ENCODE measurements at places on chromosomes 6 and 20. TPM values are rescaled to one million over a fixed set of nuclear protein-coding genes. Genes with fewer than 3 reads are reported as not detected.

DNA sequence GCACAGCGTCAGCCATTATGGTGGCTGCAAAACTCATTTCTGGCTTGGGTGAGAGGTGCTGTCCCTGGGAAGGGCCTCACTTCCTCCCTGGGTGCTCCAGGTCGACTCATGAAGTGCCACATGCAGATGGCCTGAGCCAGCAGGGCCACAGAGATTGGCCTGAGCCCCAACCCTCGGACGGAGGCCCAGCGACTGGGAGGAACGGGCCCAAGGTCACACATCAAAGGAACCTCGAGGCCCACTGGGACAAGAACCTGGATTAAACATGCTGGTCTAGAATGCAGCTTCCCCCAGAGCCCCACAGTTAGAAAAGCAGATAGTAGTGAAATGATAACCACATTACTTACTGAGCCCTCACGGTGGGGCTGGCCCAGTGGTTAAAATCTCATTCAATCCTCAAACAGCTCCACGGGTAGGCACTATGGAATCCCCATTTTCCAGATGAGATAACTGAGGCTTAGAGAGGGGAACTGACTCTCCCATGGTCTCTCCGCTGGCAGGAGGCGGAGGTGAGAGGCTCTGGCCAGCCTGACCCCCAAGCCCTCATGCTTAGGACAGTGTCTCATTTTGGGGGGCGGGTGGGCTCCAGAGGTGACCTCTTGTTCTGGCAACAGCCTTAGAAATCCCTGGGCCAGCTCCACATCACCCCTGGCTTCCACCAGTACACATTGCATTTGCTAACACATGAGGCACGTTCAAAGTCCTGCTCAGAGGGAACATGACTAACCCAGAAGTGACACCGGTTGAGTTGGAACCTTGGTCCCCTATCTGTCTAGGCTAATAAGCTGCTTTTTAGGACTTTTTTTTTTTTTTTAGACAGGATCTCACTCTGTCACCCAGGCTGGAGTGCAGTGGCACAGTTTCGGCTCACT, 53.0 kb downstream of the SRC start:
- no peak overlapping the region for H3K27ac ChIP-seq
- H3K4me1 ChIP-seq = no peaks in the 10 kb centered on the region
- H3K27me3 ChIP-seq = no peaks in the 10 kb centered on the region
- no peak for DNase-seq
- no peak overlapping the region for H3K4me3 ChIP-seq

ADGRB3 gene
- 2.3 TPM for total RNA-seq

DNA sequence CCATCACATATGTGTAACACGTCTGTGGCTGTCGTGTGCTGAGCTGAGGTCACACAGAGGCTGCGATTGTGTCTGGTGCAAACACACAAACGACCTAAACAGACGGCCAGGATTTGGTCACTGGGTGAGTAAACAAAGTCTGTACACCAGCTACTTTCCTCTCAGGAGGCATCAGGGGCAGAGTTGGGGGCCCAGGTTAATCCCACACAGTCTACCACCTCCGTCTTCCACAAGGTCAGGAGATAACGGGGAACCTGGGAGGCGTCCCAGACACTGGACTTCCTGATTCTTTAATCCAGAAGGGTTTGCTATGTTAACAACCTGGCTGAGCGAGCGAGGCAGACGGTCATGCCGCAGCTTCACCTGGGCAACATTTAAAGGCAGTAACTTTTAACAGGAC, 1.5 kb downstream of the DACT2 start:
- no peaks in the 10 kb centered on the region for H3K4me1 ChIP-seq
- H3K27ac ChIP-seq = no peak overlapping the region
- DNase-seq = no peak
- H3K27me3 ChIP-seq = no peaks in the 10 kb centered on the region
- H3K4me3 ChIP-seq = no peak overlapping the region

DNA sequence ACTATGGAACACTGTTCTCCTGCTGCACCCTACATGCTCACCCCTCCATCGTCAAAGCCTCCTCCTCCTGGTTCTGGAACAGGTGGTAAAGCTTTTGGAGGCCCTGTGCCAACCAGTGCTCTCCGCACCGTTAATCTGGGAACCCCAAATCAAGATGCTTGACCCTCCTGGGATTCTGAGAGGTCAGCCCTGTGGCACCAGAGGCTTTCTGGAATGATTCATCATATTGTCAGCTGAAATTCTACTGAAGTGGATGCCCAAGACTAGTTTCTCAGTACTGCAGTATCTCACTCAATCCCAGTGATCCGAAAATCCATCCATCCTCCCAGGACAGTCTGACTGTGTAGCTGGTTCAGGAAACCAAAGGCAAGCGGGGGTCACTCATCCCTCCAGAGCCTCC, 92.7 kb downstream of the TRERF1 start:
- H3K27ac ChIP-seq = no peak overlapping the region
- H3K4me3 ChIP-seq = no peak overlapping the region
- no peak for DNase-seq

TFAP2A gene
- total RNA-seq = 46.0 TPM

DNA sequence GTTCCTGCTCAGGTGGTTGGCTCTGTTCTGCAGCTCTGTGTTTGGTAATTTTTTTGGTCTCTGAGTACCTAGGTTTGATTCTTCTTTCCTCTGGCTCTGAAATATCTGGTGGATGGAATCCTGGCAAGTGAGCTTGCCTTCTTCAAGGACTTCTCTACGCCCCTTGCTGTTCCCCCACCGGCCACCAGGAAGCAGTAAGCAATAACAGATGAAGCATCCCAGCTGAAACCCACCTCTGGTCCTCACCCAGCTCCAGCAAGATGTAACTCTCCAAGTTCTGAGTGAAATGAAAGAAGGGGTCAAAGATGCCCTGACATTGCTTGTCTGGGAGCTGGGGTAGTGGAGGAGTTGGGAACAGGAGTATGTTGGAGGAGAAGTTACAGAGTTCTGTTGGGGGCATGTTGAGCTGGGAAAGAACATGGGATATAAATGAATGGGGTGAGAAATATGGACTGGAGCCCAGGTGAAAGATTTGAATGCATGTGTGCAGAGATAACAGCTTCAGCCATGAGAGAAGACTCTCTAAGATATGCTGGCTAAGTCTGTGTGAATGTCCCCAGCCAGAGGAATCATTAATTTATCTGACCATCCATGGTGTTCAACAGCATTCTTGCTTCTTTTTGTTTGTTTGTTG, 51.3 kb upstream of the GLP1R start:
- H3K27me3 ChIP-seq = peaks cover 20% of the 10 kb centered on the region
- no peak overlapping the region for H3K4me3 ChIP-seq
- no peak for DNase-seq
- H3K4me1 ChIP-seq = no peaks in the 10 kb centered on the region
- H3K36me3 ChIP-seq = no peaks in the 10 kb centered on the region

DNA sequence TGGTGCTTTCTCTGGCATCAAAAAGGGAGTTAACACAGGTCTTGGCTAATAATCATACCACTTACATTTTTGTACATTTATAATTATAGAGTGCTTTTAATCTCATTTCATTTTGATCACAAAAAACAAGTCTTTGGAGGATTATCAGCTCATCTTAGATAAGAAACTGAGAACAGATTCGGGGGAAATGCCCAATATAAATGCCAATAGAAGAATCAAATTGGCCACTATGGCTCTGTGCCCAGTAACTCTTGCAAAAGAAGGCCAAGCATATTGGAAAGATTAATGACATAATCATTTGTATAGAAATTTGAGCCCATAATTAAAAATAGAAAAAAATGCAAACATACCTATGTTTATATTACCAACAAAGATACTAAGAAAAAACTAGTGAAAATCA, 42.5 kb downstream of the IPCEF1 start:
- H3K27me3 ChIP-seq = no peaks in the 10 kb centered on the region
- H3K4me1 ChIP-seq = no peaks in the 10 kb centered on the region
- H3K36me3 ChIP-seq = no peaks in the 10 kb centered on the region
- H3K27ac ChIP-seq = no peak overlapping the region

SIRPD gene
- total RNA-seq = not detected

LAMP5 gene
- not detected for total RNA-seq

- H3K4me1 ChIP-seq = no peaks in the 10 kb centered on the region
- no peak for DNase-seq
- H3K36me3 ChIP-seq = no peaks in the 10 kb centered on the region
- no peak overlapping the region for H3K4me3 ChIP-seq
- no peaks in the 10 kb centered on the region for H3K27me3 ChIP-seq
Observed at GRCh38 chr6:90072935-90073464, 178.7 kb downstream of the GJA10 start.

GRCh38 chr6:9116026-9116425, 680.7 kb upstream of the SLC35B3 start:
- H3K27me3 ChIP-seq = no peaks in the 10 kb centered on the region
- H3K27ac ChIP-seq = no peak overlapping the region
- H3K4me1 ChIP-seq = no peaks in the 10 kb centered on the region
- no peak overlapping the region for H3K4me3 ChIP-seq
- H3K36me3 ChIP-seq = no peaks in the 10 kb centered on the region
- DNase-seq = no peak

- H3K36me3 ChIP-seq = no peaks in the 10 kb centered on the region
- no peaks in the 10 kb centered on the region for H3K27me3 ChIP-seq
- DNase-seq = no peak
- H3K27ac ChIP-seq = no peak overlapping the region
- H3K4me3 ChIP-seq = no peak overlapping the region
Observed at GRCh38 chr6:157091856-157092460, 231.4 kb downstream of the TMEM242 start.

GRCh38 chr6:2307799-2308198, 62.4 kb upstream of the GMDS start:
- H3K4me1 ChIP-seq = no peaks in the 10 kb centered on the region
- no peaks in the 10 kb centered on the region for H3K27me3 ChIP-seq
- H3K4me3 ChIP-seq = no peak overlapping the region
- no peak for DNase-seq
- no peak overlapping the region for H3K27ac ChIP-seq

SLC2A4RG gene
- 58.9 TPM for total RNA-seq

DNA sequence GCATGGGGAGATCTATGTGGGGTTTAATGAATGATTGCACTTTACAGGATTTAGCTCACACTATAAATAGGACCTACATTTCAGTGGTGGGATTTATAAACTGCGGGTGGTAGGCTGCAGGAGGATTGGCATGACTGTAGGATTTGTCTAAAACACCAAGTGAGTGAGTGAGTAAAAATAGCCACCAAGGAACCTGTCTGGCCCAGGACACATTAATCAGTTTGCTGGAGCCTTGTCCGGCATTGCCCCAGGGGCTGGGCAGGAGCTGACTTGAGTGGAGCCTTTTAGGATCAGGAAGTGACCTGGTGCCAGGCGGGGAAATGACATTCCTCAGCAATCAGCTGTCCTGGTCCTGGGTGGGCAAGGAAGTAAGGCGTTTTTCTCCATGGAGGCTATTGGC, 278.7 kb upstream of the PRND start:
- peak; percentile 40 for DNase-seq
- no peaks in the 10 kb centered on the region for H3K4me1 ChIP-seq
- no peaks in the 10 kb centered on the region for H3K36me3 ChIP-seq
- no peak overlapping the region for H3K4me3 ChIP-seq
- H3K27me3 ChIP-seq = no peaks in the 10 kb centered on the region

DNA sequence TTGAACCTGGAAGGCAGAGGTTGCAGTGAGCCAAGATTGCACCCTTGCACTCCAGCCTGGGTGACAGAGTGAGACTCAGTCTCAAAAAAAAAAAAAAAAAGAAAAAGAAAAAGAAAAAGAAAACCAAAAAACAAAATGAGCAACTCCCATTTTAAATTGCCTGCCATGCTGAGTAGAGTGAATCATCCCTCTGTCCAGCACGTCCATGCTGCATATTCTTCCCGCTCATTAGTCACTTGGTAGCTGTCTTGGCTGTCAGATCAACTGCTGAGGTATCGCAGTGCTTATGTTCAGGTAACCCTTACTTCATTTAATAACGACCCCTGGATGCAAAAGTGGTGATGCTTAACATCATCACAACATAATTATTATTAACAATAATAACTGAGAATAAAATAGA, 72.6 kb upstream of the RNF24 start:
- H3K4me3 ChIP-seq = no peak overlapping the region
- no peak overlapping the region for H3K27ac ChIP-seq

GRCh38 chr6:166786704-166787293, 159.7 kb upstream of the RPS6KA2 start:
- H3K4me1 ChIP-seq = no peaks in the 10 kb centered on the region
- no peaks in the 10 kb centered on the region for H3K36me3 ChIP-seq
- H3K27ac ChIP-seq = no peak overlapping the region
- H3K27me3 ChIP-seq = no peaks in the 10 kb centered on the region
- H3K4me3 ChIP-seq = no peak overlapping the region
- no peak for DNase-seq

DNA sequence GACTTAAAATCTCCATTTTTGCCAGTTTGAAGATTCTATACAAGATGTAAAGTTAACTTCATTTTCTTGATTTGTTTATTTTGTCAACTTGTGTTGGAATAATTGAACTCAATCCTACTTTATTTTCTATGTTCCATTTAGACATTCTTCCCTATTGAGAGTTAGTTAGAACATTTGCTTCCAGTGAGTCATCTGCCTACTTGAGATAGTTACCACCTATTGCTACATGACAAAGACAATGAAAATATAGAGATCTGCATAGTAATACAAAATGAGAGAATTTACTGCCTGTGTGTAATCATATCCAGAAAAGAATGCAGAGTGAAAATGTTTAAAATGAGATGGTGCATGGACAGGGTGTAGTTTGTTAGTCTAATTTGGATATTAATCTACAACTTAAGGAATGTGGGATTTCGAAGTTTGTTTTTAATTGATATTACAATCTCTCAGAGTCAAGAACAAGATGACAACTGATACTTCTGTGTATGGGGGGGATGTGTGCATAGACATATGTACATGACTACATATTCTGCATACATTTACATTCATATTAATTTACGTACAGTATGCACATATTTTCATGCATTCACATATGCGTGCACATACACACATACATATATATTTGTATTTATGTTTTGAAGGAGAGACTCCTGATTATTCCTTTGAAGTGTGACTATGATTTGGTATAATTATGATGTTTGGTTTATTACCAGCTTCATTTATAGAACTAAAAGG, 420.1 kb downstream of the NKAIN2 start:
- no peak for DNase-seq
- no peak overlapping the region for H3K27ac ChIP-seq
- no peaks in the 10 kb centered on the region for H3K27me3 ChIP-seq
- no peak overlapping the region for H3K4me3 ChIP-seq
- no peaks in the 10 kb centered on the region for H3K36me3 ChIP-seq

DNA sequence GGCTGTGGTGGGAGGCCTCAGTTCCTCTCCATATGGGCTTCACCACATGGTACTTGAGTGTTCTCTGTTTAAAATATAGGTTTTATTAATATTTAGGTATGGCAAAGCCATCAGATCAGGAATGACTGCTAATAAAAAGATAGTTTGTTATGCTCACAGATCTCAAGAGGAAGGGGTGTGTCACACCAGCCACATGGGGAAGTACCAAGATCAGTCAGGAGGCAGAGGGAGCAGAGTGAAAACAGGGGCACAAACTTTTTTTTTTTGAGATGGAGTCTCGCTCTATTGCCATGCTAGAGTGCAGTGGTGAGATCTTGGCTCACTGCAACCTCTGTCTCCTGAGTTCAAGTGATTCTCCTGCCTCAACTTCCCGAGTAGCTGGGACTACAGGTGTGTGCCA, 92.1 kb upstream of the GCM1 start:
- H3K4me1 ChIP-seq = no peaks in the 10 kb centered on the region
- no peak overlapping the region for H3K27ac ChIP-seq
- H3K4me3 ChIP-seq = no peak overlapping the region
